ENCODE measurements at places on chromosomes 5 and 9. TPM values are rescaled to one million over a fixed set of nuclear protein-coding genes. Genes with fewer than 3 reads are reported as not detected.

DNA sequence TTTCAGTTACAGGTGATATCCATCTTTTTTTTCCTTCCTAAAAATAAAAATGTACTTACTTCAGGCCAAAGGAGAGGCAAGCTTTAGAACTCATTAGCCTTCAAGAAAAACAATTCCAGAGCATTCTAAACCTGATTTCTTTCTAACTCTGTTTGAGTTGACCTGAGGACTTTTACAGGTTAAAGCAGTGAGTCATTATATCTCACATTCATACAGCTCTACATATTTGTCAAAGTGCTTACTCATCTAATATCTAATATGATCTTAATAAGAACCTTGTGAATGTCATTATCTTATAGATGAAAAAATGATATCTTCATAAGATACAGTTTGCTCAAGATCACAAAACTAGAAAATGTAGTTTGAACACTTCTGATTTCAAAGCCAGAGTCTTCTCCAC, 149.2 kb upstream of the CDKN2B start:
- DNase-seq: no peak

GRCh38 chr9:75855509-75855908, 35.0 kb upstream of the PCSK5 start:
- DNase-seq: no peak

GRCh38 chr9:105007143-105007542, 79.2 kb upstream of the ABCA1 start:
- peak; percentile 48 for DNase-seq

The SLC25A2 gene
- total RNA-seq: 0.29 TPM

GRCh38 chr5:42612750-42613366, 143.8 kb upstream of the CCDC152 start:
- no peak for DNase-seq

The GPBP1 gene
- total RNA-seq: 36.5 TPM

- DNase-seq: no peak
Observed at GRCh38 chr5:90550963-90551362, 7.6 kb upstream of the ADGRV1 start.

DNA sequence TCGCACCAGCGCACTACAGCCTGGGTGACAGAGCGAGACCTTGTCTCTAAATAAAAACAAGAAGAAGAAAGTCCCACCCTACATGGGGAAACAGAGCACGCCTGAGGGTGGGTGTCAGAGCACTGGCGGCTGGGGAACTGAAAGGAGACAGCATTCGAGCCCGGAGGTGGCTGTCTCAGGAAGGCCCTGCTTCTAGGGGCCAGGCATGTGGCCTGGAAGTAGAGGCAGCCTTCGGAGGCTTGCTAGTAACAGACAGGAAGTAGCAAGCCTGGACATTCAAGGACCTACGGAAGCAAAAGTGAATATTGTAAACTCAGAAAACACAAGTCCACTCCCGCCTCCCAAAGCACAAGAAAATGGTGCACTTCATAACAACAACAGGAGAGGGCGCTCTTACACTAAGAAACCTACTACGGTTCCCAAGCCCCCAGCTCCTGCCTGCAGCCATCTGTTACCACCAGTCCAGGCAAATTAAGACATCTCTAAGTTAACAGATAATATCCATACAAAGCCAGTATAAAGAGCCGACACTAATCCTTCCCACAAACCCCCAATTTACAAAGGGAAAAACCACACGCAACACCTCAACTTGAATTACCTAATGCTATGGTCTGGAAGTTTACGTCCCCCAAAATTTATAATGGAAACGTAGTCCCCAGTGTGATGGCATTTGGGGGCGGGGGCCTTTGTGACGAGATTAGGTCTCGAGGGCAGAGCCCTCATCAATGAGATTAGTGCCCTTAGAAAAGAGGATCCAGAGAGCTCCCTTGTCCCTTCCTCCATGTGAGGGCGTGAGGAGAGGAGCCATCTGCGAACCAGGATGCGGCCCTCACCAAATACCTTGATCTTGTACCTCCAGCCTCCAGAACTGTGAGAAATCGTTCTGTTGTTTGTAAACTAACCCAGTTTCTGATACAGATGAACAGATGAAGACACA, 7.7 kb downstream of the RASGEF1C start:
- no peak for DNase-seq

The NME5 gene
- total RNA-seq: 1.0 TPM

- DNase-seq: no peak
Observed at GRCh38 chr5:146047396-146047795, 58.0 kb downstream of the PLAC8L1 start.

DNA sequence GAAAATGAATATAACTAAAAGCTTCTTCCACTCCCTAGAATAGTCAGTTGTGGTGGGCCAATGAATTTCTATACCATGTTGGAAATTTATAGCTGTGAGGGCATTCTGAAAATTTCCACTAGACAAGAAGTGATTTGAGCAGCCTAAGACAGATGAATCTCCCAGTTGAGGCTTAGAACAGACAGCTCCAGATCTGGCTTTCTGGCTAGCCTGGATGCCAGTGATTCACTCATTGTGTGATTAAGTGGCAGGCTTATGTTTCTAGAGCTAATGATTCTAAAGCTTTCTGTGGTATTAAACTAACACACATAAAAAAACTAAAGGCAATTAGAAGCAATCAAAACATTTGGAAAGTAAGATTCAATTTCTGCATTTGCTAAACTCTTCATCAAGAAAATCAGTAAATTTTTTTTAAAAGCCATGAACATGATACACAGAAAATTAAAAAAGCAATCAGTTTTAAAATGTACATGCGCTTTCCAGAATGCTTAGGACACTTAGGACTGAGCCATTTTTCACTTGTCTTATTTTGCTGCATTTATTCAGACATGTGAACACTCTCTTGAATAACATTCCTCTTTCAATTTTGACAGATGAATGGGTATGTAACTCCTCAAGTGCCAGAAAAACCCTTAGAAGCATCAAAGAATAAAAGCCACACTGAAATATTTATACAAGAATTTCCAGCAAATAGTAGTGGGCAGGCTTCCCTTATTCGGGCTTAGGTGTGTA, 100.5 kb upstream of the GNAQ start:
- DNase-seq: no peak

- DNase-seq: peak; percentile 13
Observed at GRCh38 chr5:177116631-177117373, 16.8 kb upstream of the NSD1 start.

DNA sequence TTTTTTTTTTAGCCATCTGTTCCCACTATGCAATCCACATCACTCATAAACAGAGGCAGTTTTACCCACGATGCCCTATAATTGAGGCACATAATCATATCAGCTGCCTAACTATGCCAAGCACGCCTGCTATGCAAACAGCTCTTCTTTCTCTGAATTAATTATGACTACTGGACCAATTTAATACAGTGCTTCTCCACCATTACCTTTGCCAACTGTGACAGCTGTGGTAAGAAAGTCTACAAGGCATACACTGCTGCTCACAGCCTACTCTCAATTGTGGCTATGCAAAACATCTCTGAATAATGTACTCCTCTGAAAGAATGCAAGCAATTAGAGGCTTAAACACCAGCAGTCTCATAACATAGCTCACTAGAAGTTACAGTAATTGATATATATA, 97.1 kb downstream of the DTWD2 start:
- no peak for DNase-seq

DNA sequence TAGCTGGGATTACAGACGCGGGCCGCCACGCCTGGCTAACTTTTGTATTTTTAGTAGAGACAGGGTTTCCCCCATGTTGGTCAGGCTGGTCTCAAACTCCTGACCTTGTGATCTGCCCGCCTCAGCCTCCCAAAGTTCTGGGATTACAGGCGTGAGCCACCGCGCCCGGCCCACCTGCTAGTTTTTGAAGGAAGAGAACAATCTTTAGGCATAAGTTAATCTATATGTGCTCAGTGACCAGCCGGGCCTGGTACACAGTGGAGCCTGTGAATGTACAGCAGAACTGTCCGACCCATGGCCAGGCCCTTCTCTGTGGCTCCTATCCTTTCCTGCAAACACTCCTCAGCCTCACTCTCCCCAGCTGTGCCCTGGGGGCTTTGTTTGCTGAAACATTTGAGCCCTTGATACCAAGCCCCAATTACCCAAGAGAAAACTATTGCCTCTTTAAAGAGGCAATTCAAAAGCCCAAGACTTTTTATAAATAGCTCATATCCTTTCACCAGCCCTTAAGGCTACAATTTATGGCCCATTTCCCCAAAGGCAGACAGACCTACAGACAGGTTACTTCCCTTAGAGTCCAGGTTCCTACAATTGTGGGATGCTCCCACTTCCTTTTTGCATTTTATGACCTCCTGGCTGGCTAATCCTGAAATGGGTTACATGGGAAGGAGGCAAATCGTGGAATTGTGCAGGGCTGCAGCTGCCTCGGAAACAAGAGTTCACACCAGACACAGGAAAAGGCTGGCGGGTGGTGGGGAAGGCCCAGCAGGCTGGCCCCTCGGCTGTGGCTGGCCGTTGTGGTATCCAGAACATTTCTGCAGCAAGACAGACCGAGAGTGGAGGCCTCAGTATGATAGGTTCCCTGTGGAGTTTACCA, 37.5 kb downstream of the SPRY4 start:
- no peak for DNase-seq

- no peak for DNase-seq
Observed at GRCh38 chr9:115944166-115944948, 209.2 kb upstream of the PAPPA start.

DNA sequence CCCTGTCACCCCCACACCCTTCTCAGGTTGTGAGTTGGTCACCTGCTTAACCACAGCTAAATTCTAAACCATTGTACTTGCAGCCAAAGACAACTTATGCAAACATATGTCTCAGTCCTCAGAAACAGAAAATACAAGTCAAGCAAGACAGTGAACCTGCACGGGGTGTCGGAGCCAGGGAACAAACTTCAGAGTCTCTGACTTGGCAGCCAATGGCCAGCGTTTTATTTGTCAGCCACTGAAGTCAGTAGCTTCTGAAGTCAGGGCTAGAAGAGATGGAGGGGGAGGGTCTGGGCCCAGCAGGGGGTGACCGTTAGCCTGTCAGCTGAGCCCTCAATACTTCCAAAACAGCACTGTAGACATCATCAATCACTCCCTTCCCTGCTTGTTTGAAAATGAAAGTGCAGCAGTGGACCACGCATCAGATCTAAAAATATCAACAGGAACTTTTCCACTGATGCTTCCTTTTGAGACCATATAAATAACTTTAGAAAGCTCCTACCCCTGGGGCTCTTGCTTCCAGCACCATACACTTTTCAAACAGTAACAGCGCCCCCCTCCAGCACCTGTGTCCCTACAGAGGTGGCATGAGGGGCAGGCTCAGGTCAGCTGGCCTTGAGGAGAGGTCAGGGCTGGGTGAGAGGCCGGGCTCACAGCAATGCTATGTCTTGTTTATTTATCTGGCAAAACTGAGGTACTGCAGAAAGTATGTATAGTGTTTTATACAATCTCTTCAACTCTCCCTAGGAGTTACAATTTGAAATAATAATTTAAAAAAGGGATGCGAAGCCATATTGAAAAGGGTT, 142.5 kb downstream of the ACER2 start:
- DNase-seq: no peak

DNA sequence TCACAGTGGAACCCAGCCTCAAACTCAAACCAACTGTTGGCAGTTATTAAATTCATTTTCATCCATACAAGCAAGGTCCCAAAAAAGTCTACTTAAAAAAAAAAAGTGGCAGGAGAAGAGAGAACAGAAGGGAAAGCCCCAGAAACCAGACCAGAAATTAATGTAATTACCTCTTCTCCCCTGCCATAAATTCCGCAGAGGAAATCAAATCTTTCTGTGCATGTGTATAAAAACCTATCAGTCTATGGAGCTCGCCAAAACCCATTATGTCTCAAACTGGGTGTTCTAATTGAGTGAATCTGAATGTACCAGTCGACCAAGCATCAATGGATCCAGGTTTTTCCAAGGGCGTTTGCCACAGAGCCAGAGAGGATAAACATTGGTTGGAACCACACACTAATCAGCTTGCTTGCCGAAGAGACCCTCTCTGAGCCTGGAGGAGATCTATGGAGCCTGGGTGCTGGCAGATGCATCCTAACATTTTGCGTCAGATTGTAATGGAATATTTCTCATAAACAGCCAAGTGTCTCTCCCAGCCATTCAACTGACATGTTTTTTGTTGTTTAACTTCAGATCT, 7.9 kb upstream of the HAND1 start:
- no peak for DNase-seq

DNA sequence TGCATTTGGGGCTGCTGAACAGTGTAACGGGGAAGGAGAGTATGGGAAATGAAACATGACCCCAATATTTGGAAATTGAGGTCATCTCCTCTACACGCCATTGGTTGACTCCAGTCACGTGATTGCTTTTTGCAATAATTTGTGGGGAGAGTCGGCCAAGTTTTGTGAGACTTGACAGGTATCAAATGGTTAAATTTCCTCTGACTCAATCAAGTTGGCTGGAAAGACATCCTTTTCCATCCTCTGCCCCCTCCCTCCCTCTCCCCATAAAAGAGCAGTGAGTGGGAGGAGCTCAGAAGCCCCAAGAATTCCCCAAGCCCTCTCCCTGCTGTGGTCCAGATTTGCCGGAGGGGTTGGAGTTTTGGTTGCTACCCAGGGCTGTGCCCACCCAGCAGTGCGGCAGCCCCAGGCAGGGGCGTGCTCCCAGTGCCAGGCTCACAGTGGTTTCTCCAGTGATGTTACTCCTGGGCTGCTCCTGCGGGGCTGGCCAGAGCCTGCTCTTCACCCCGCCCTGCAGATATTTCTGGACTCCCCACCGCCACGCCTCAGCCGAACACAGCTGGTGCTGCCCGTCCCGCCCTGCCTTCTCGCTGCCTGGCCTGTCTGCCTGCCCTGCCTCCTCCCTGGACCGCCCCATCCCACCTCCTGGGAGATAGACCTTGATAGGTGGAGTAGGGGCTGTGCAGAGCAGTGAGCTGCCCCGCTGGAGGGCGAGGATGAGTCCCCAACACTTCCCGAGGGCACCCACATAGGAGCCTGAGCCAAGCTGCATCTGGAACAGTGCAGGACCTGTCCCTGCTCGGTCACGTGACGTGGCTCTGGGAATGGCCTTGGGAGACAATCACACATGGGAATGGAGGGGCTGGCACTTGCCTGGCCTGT, 3.4 kb downstream of the COL5A1 start:
- DNase-seq: no peak

- DNase-seq: no peak
Observed at GRCh38 chr9:20477940-20478620, 144.2 kb downstream of the MLLT3 start.

DNA sequence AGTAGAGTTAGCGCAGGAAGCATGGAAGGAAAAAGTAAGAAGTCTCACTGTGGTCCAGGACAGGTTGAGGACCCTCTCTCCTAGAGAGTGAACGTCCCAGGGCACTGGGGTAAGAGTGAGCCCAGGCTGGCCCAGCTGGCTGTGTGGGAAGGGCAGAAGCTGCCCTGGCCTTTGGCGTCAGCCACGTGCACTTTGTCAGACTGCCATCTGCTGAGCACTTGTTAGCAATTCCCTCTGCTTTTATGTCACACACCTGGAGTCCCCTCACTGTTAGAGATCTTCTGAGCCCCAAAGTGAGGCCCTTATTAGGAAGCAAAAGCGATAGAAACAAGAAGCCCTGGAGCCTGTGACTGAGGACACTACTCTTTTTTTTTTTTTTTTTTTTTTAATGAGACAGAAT, 79.1 kb downstream of the UGCG start:
- DNase-seq: no peak

GRCh38 chr5:40578501-40579451, 100.9 kb upstream of the PTGER4 start:
- DNase-seq: no peak

The LTC4S gene
- 9.1 TPM for total RNA-seq

GRCh38 chr5:151222790-151223446, 974 bp downstream of the CCDC69 start:
- DNase-seq: no peak
